ENCODE measurements at places on chromosomes 7 and 10. TPM values are rescaled to one million over a fixed set of nuclear protein-coding genes. Genes with fewer than 3 reads are reported as not detected.

The HECW1 gene
- not detected for total RNA-seq

The SEMA3E gene
- total RNA-seq: 0.20 TPM

The MMP21 gene
- 0.22 TPM for total RNA-seq

The LRRC17 gene
- total RNA-seq: 2.0 TPM

The SLC26A3 gene
- total RNA-seq: not detected

The SLC18A3 gene
- not detected for total RNA-seq

The RAB19 gene
- 0.22 TPM for total RNA-seq

The KLF6 gene
- 63.2 TPM for total RNA-seq

The BEND7 gene
- 7.1 TPM for total RNA-seq

The TFR2 gene
- total RNA-seq: under 0.01 TPM

The GBX1 gene
- not detected for total RNA-seq

The CHRM2 gene
- total RNA-seq: not detected

The PCLO gene
- 0.87 TPM for total RNA-seq

The TRIM56 gene
- 9.2 TPM for total RNA-seq

The TMEM26 gene
- under 0.01 TPM for total RNA-seq

The RAB18 gene
- 41.1 TPM for total RNA-seq

The TRIM50 gene
- total RNA-seq: not detected

The HOXA9 gene
- 2.0 TPM for total RNA-seq

The PAXIP1 gene
- total RNA-seq: 5.0 TPM

The MAGI2 gene
- total RNA-seq: 0.44 TPM

The ACSL5 gene
- 56.2 TPM for total RNA-seq

The GIMAP7 gene
- total RNA-seq: 104 TPM

The C10orf95 gene
- 0.22 TPM for total RNA-seq

The CDNF gene
- total RNA-seq: 0.40 TPM

The HOXA3 gene
- 2.4 TPM for total RNA-seq

The SPDYE1 gene
- not detected for total RNA-seq

The MET gene
- 49.3 TPM for total RNA-seq

The C10orf62 gene
- total RNA-seq: not detected

The RBM20 gene
- total RNA-seq: 2.0 TPM

The KCNIP2 gene
- total RNA-seq: under 0.01 TPM

The EZH2 gene
- 8.3 TPM for total RNA-seq

The TSPAN33 gene
- total RNA-seq: 0.44 TPM

The MYL7 gene
- not detected for total RNA-seq

The PTPRZ1 gene
- total RNA-seq: not detected

The TRIL gene
- 15.0 TPM for total RNA-seq

The TDRD1 gene
- total RNA-seq: not detected

The BUD23 gene
- 31.2 TPM for total RNA-seq

The CH25H gene
- total RNA-seq: 4.4 TPM

The INMT gene
- under 0.01 TPM for total RNA-seq

The ATOH7 gene
- total RNA-seq: not detected

The MSMB gene
- total RNA-seq: not detected

The OPN1SW gene
- not detected for total RNA-seq

The ZNF282 gene
- 21.4 TPM for total RNA-seq

The CYP3A4 gene
- total RNA-seq: not detected

The ABCB8 gene
- 10.3 TPM for total RNA-seq

The CTAGE8 gene
- not detected for total RNA-seq

Measured in lung microvascular endothelial cell (primary cell).